ENCODE measurements at places on chromosomes 2 and 18.

DNA sequence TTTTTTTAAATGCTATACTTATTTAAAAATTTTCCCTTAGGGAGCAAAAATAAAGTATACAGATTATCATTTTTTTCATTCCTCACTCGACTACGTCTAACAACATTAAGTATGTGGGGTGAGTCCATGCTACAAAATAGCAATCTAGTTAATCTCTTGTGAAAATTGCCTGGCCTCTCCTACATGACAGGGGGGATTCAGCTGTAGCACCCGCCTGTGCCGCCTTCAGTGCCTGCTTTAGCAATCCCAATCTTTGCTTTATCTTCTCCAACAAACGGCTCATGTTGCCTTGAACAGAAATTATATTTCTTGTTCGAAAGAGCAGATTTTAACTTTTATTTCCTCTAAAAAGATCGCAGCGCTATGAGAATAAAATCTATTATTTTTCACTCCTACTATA, 2.4 kb upstream of the SOX11 start:
- DNase-seq: no peak

DNA sequence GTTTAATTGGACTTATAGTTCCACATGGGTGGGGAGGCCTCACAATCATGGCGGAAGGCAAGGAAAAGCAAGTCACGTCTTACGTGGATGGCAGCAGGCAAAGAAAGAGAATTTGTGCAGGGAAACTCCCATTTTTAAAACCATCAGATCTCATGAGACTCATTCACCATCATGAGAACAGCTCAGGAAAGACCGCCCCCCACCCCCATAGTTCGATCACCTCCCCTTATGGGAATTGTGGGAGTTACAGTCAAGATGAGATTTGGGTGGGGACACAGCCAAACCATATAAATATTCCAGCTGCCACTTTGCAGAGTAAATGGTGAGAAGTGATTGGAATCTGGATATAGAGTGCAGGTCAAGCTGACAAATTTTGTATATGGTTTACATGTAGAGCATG, 187.4 kb downstream of the ARL4C start:
- DNase-seq: no peak

DNA sequence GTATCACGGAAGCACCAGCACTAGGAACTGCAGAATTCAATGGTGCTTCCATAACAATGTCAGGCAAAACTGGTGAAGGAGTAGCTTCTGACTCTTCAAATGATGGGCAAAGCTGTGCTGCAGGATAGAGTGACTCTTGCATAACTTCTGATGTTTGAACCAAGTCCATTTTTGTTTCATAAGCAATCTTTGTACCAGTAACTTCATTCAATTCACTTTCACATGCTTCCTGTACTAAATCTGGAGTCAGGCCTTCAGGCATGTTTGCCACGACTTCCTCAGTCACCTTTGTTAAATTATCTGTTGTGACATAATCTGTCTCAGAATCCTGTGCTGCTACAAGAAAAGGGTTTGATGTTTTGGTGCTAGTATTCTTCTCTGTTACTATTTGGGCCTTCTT, 24.0 kb downstream of the RTN4 start:
- DNase-seq: peak; percentile 41

DNA sequence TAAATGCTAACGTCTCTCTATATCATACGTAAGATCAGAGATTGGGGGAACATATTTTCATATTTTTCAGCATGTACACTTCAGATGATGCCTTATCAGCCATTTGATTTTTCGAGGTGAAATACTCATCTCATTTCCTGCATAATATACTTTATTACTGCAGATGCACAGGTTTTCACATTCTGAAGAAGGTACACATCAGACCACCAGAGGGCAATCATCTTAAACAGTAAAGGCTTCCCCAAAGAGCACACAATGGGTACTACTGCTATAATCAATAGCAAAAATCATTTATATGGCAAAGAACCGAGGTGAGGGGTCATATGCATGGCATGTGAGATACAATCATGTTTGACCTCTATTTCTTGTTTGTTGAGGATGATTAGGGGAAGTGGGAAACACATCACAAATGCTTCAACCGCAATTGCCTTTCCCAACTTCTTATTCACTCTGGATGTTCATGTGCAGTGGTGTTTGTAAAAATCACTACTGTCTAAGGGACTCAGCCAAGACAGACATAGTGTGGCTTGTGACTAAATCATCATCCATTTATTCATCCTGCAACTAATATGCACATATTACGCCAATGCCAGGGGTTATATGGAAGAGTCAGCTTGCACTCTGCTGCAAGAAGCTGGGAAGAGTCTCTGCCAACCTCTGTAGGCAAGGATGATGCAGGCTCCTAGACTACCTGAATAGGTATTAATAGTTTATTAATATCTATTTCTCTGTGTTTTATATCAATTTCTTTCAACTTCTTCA, 118.7 kb downstream of the EPB41L3 start:
- DNase-seq: peak; percentile 39

DNA sequence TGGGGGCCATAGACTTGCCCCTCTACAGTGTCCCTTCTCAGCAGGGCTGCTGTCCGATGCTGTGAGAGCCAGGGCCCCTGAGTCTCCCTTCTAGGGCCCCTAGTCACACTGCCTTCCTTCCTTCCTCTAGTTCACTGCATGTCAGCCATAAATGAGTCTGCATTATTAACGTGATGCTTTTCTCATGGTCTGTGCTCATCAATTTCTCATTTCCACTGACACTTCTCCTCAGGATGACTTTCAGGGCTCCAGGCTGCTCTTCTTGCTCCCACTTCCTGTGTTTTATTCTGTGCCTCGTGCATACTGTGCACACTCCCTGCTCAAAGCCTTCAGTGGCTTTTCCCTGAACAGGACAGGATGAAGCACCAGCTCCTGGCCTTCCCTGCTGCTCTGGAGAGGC, 146.5 kb downstream of the FAM210A start:
- no peak for DNase-seq

DNA sequence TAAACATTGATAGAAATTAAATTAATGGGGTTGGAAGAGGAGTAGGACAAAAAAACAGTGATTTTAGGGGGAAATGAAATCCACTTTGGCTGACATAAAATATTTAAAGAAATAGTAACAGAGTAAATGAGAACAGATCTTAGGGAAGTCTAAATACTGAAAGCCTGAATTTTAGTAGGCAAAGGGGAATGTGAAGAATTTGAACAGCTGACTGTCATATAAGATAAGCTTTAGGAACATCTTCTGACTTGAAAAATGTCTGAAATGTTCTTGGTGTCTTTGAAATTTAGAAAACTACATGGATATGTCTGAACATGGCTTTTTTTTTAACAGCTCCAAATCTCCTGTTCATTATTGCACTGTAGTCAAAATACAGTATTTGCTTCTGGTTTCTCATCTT, 150.3 kb downstream of the CALCRL start:
- peak; percentile 6 for DNase-seq

GRCh38 chr18:56257205-56257604, 381.2 kb downstream of the TXNL1 start:
- DNase-seq: peak; percentile 91

GRCh38 chr2:208654056-208654455, 247.5 kb downstream of the PTH2R start:
- no peak for DNase-seq
